ENCODE measurements at places on chromosomes 4 and X.

- peak; percentile 66 for DNase-seq
Measured at GRCh38 chrX:71118032-71118984, at the start of gene MED12. Gene MED12, plus strand, starts transcription at chrX:71118596. Its CDS starts 159 bp downstream, at chrX:71118755.

DNA sequence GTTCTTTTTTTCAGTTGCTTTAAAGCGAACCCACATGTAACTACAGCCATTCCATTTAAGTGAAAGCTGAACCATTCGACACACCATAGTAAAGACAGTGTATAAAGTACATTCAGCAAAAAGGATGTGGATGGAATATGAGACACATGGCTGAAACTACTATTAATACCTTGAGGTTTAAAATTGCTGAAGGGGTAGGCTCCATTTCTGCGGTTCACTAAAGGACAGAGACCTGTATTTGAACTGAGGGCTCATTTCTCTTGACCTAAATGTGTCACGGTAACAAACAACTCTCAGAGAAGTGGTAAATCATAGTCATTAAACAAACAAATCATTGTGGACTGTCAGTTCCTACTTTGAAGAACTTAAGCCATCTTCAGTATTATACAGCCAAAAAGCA, 1085.6 kb upstream of the TENM3 start:
- DNase-seq: no peak

DNA sequence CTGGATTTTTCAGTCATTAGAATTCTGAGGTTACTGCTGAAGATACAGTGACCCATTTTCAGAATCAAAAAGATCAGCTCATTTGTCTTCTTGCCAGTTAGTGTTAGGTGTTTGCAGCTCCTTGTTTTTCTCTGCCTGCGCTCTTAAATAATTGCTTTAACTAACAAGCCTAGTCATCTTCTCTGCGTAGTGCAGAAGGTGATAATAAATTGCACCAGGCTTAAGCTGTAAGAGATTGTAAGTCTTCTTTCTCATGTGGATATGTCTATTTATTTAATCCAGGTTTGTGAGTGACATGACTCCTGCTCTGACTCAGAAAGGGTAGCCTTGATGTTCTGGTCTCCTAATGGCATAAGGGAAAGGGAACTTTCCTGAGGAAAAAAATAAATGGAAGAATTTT, 167.2 kb downstream of the CEP135 start:
- DNase-seq: no peak

DNA sequence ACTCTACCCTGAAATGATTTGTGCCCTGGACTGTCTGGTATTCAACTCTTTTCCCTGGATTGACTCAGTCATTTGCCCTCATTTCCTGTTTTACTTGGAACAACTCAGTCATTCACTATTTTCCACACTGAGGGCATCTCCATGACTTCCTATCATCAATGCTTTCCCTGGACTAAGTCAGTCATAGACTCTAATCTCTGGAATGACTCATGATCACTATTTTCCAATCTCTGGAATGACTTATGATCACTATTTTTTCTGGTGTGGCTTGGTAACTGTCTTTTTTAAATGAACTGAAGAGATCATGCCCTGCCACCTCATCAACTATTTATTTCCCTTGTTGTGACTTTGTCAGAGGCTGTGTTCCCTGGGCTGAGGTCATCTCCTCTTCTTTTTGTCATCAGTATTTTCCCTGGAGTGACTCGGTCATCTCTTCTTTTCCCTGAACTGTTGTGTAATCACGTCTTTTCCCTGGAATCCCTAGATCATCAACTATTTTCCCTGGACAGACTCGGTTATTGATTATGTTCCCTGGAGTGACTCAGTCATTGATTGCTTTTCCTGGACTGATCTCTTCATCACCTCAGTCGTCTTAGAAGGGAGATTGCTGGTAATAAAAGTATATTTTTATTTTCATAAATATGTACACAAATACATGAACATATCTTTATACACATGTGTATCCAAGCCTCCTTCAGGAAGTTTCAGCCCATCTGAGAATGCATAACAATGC, 327.1 kb upstream of the VCX start:
- no peak for DNase-seq

- DNase-seq: no peak
Measured at GRCh38 chr4:116088771-116089170, 975.4 kb upstream of the NDST4 start.

DNA sequence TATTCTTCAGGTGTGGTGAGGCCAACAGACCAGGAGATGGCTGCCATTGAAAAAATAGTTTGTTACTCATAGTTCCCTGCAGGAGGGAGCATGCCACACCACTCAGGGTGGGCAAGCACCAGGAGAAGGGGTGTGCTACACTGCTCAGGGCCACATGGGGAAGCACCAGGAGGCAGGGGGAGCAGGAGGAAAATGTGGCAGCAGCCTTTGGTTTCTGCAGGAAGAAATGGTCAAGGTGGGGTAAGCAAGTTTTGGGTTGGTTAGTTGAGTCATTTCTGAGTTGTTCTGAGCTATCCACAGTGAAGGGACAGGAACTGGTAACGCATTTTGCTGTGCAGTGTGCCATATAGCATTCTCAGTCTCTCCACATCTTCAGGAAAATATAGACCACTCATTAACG, 23.8 kb downstream of the FGFBP1 start:
- no peak for DNase-seq

GRCh38 chr4:37475087-37475486, 211.1 kb downstream of the RELL1 start:
- no peak for DNase-seq

DNA sequence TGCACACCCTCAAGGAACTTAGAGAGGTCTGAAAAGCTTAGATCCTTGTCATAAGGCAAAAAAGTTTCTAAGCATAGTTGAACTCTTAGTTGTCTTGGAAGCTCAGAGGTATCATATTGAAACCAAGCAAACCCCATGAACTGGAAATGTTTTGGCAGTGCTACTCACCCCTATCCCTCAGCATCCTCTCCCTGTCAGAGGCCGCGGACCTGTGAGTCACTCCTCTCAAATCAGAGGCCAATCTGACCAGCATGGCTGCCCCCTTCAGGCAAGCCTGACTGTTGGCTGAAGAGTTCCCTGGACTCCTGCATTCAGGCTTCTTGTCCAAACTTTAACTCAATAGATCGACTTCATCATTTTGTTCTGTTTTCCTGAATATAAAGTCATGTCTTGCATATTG, 69.4 kb downstream of the KCNIP4 start:
- DNase-seq: no peak

- no peak for DNase-seq
Measured at GRCh38 chrX:23699636-23700194, 32.4 kb downstream of the PRDX4 start.

DNA sequence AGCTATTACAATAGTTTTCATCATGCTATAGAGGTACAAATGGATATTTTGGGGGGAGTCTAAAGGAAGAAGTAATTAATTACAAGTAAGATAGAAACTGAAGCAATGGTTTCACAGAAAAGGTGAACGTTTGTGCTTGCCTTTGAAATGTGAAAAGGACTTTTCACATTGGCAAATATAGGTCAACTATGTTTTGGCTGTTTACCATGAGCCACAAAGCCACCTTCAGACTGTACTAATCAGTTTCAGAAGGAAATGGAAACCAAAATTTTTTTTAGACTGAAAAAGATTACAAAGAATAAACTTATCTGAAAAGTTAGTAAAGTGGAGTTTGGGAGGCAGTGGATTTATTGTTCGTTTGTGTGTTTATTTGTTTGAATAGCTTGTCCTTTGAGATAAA, 32.1 kb downstream of the SYTL5 start:
- no peak for DNase-seq

DNA sequence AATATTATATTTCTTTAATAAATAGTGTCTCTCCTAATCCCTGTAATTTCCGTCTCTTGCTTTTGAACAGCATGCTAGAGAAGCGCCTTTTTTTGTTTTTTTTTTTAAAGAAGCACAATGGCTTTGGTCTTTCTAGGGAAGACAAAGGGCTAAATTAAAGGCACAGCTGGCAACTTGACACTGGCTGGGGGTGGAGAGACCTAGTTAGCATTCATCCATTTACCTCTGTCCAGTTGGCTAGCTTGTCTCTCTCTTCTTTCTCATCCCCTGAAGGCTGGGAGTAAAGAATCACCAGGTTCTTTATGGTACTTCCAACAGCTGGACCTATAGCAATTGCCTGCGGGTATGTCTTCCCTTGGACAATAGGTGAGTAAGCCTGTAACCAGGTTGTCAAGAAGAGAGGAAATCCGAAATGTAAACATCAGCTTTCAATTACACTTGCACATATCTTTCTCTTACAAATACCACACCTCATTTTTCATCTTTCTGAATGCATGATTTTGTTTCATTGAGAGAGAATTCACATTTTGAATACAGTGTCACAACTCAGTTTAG, 178.4 kb upstream of the GPR101 start:
- no peak for DNase-seq

DNA sequence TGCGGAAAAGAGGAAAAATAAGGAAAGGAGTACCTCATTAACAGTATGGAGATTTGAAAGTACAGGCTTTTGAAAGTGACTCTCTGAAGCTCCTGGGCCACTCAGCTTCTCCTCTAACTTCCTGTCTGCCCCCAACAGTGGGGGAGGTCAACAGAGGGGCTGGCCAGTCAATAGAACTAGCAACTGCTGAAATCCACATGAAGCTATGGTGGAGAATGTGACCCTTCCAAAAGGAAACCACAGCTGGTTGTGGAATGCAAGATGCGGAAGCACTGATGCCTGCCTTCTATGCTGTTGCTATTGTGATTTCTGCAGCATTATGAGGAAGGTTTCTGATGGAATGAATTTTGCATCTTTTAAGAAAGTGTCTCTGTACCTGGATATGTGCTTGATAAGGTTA, 2.4 kb downstream of the CORIN start:
- DNase-seq: no peak

DNA sequence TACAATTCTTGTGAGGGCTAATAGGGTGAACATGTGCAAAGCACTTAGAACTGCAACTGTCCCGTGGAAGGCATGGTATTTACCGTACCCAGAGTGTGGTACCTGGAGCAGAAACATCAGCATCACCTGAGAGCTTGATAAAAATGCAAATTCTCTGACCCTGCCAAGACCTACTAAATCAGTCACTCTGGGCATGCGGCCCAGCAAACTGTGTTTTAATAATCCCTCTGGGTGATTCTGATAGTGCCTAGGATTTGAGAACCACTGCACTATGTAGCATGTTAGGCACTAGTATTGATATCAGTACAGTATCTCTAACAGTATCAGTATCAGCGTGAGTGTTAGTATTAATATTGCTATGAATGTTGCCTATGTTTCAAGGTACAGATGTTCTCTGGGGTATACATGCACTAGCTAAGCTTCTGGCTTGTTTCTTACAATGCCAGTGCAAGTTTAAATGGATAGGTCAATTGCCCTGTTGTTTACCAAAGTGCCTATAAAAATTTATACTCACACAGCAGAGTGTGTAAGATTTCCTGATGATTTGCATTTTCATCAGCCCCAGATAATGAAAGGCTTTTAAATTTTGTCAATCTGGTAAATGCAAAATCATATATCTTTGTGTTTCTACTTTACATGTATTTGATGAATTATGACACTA, 354.0 kb downstream of the HS3ST1 start:
- DNase-seq: no peak

DNA sequence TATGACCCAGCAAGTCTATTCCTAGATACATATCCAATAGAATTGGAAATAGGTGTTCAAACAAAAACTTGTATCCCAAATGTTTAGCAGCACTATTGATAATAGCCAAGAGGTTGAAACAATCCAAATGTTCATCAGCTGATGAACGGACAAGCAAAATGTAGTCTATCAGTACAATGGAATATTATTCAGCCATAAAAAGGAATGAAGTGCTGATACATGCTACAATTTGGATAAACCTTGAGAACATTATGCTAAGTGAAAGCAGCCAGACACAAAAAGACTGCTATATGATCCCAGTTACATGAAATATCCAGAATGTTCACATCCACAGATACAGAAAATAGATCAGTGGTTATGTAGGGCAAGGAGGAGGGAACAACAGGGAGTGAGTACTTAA, 50.1 kb downstream of the PLAC1 start:
- no peak for DNase-seq

DNA sequence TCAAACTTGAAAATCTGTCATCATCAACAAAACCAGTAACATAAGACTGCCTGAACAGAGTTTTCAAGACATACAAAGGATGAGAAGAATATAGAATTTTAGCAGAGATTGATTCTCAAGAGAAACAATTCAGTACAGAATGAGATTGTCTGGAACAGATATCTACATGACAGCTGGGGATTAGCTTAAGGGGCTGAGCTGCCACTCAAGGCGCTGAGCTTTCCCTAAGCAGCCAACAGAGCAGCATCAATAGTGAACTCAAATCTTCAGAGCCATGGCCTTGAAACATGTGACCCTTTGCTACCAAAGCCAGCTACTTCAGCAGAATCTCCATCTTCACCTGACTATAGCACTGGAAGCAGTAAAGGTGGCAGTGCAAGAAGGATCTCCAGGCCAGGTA, 24.3 kb upstream of the PCDH10 start:
- DNase-seq: no peak

DNA sequence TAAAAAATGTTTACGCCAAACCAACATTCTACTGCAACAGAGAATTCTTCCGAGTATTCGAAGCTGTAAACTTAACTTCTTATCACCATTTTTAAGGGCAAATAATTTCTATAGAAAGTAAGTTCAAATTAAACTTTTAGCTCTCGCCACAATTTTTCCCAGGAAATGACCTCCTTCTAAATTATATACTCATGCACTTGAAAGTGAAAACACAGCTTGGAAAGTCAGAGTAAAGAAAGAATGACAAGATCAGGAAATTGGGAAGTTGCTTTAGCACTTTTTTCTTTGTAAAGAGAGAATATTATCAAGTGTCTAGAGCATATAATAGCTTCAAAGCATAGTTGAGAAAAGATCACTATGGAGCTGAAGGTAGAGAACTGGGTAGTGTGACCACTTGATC, 1.2 kb downstream of the CYBB start:
- DNase-seq: no peak

DNA sequence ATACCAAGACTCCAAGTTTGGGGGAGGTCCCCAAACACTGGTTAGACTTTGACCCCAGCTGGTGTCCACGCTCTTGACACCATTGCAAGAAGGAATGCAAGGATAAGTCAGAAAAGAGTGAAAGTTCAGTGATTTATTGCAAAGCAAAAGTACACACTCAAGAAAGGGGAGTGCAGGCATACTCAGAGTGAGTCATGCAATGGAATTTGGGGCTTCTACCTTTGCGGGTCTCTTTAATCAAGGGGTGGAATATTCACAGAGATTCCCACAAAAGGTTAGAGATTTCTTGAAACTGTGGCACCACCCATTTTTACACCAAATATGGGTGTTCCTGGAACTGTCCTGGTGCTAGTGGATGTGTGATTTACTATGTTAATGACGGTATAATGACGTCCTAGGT, 5.2 kb upstream of the SMIM10L2A start:
- no peak for DNase-seq

DNA sequence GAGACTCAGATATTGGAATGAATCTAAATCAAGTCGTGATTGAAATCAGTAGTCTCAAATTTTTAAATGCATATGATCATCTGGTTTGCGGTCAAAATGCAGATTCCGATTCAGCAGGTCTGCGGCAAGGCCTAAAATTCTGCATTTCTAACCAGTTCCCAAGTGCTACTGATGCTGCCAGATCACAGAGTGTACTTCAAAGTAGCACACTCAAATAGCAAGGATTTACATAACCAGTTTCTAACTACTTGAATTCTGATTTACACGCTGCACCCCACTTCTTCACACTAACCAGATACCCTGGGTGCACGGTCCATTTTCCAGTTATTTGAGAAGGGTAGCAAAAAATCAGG, 752 bp downstream of the MBTPS2 start:
- DNase-seq: no peak
